ENCODE measurements at places on chromosomes 6 and 20.

- DNase-seq = no peak
Measured at GRCh38 chr6:122363769-122364483, 35.5 kb upstream of the HSF2 start.

DNA sequence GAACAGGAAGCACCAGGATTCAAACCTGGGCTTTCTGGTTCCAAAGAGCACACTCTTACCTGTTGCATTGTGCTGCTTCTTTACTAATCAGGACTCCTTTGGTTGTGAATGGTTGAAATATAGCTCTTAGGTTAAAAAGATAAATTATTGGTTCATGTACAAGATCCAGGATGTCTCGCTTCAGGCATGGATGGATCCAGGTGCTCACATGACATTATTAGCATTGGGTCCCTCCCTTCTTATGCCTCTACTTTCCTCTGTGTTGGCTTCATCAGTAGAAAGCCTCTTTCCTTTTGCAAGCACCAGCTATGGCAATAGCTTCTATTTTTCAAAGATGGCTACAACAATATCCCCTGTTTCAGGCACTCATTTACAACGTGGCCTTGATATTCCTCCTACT lies 217.7 kb upstream of the SULF2 start:
- DNase-seq = no peak

- no peak for DNase-seq
Measured at GRCh38 chr20:48720256-48720985, 107.4 kb downstream of the PREX1 start.

GRCh38 chr6:123841067-123841896 lies 37.6 kb downstream of the NKAIN2 start:
- no peak for DNase-seq

GRCh38 chr6:161568885-161569456 lies 295.1 kb upstream of the AGPAT4 start:
- DNase-seq = no peak

DNA sequence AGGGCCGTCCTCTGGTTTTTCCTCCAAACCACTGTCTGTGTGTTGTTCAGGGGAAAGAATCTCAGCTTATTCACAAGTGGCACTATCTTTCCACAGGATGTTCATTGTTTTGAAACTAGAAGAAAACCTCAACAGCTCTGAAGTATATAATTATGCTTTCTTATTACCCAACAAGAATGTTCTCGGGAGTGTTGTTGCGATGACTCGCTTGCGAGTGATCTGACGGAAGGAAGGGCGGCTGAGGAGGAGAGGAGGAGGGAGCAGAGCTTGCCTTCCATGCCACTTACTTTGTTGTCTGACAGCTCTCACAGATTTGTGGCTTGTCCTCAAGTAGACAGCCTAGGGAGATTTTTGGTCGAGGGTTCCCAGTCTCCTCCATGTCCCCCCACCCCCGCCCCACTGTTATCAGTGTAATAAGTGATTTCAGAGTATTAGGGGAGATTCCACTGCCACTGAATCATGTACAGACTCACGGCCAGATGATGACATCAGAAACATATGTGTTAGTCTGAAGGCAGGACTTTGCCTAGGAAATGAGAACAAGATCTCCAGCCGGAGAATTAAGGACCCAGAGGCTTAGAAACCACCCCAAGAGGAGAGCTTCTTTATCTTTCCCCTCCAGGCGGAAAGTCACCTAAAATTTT lies 80.7 kb upstream of the CCN6 start:
- peak; percentile 65 for DNase-seq

- no peak for DNase-seq
Measured at GRCh38 chr20:59736366-59736765, 132.0 kb downstream of the PHACTR3 start.

DNA sequence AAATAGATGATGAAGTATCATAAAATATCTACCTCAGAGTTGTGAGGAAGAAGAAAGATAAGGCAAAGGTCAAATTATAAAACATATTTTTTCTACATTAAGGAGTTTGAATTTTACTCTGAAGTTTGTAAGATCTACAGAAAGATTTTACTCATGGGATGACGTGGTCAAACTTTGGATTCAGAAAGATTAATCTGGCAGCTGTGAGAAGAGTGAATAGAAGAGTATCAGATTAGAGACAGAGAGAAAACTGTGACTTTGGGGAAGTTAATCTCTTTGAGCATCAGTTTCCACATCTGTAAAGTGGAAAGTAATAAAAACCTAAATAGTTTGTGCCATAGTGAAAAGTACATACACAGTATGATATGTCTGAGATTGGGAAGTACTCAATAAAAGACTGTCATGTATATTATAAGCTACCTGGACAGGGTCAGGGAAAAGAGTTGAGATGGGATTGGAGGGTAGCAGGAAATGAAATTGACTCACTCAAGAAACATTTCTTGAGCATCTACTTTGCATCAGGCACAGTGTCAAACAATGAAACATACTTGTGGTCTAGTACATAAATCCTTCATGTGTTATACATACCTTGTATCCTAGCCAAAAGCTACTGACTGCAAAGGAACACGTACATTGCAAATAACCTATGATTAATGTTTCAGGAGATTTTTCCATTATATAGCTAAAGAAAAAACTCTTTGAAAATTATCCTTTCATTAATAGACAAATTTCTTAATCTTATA lies 222.1 kb downstream of the TMEM200A start:
- DNase-seq = no peak

DNA sequence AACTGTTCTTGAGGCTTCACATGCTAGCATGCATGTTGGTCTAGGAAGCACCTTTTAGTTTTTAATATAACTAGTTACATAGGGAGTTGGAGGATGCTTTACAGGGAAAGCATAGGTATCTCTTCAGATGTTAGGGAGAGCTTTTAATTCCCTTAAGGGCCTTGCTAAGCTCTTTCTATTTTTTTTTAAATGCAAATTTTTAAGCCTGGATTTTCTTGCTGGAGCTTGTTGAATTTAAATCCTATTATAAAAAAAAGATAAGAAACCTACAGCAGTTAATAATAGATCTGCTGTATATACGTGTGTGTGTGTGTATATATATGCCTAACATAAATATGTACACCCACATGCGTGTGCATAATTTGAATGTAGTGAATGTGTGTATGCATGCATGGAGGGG lies 79.0 kb downstream of the FIG4 start:
- no peak for DNase-seq

DNA sequence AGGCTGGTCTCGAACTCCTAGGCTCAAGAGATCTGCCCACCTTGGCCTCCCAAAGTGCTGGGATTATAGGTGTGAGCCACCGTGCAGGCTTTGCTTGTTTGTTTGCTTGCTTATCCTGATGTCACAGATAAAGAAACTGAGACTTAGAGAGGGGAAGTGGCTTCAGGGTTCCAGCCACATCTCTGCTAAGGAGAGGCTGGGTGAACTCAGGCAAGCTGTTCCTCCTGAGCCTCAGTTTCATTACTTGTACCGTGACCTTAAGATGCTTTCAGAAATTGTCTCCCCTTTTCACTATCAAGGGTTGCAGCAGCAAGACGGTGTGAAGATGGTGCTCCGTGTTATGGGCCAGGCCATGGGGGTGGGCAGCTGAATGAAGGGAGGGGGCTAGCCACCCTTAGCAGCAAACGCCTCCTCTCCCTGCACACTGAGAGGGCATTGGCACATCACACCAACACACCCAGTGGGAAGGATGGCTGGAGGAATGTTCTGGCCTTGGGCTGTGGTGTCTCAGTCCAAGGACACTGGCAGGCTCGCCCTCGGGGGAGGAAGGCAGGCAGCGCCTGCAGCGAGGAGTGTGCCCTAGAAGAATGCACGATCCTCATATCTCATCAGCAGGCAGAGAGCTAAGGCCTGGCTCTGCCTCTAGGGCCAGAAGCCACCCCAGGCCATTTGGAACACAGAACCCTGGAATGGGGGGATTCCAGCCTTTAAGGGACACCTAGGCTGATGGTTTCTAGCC lies 48.2 kb upstream of the TLDC2 start:
- no peak for DNase-seq

DNA sequence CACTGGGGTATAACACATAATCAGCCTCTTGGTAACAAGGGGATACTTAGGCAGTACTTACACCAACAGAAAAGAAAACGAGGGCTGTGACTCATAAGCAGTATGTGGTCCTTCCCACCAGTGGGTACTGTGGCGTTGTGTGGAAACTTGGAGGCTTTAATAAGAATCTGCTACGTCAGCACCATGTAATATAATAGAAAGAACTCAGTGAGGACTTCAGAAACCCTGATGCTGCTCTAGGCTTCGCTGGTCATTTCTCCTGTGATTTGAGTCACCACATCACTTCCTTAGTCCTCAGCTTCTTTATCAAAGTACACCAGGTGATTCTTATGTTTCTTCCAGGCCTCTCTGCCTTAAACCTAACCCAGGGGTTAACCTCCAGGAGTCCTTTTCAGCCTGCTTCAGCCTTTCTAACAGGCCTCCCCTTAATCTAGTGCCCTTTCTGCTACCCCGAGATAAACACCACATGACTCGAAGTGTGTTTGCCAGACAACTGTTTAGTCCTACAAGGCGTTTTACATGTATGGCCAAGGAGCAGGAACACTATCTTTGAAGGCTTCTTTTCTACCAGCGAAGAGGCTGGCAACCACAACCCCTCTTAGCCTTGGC lies 68.5 kb downstream of the FYN start:
- DNase-seq = peak; percentile 83

DNA sequence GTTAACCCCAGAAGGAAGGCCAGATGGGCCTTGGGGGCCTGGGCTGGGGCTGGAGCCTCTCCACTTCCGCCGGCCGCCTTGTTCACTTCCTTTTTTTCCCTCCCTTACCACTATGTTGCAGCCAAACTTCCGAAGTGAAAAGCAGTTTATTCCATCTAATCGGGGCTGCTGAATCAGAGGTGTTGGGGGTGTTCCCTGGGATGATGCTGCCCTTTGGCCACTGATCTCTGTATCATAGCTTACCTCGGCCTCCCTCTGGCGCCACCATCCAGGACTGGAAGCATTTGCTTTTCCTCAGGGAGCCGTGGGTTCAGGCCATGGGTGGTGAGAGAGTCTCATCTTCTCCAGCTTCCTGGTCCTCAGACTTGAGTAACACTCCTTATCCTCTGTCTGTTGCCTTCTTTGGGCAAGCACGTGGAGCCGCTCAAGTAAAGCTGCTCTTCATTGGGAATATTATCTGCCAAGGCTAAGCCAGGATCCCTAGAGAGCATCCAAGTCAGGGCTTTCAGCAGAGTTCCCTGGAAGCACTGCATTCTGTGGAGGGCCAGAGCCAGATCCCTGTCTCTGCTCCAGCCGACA lies 39.6 kb downstream of the SLX4IP start:
- no peak for DNase-seq

DNA sequence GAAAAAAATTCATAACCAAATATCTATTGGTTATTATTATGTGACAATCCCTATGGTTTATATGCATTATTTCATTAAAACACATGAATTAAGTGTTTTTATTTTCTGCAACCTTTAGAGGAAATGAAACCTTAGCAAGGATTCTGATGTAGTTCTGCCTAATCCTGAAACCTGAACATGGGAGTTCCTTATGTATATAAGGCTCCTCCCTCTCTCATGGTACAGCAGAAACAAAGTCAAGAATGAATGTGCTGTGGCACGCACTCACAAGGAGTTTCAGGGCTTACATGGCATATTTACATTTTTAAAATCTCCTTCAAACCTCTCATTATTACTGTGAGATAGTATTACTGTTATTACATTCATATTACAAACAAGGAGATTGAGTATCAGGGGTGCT lies 426.4 kb upstream of the CITED2 start:
- DNase-seq = no peak

DNA sequence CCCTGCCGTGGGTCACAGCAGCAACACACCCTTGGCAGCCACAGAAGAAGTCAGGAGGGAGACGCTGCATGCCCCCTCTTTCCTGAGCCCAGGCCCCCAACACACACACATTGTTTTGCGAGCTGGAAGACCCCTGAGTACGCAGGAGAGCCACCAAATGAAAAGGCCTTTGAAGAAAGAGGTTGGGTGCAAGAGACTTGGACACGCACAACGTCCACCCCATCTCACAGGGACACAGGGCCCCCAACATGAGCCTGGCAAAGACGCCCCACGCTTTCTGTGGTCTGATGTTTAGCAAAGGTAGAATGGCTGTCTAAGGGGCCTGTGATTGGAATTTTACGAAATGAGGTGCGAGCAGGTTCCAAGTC lies 185.0 kb downstream of the TTLL2 start:
- no peak for DNase-seq

GRCh38 chr6:16669227-16669626 lies 92.0 kb downstream of the ATXN1 start:
- DNase-seq = peak; percentile 72

GRCh38 chr20:21519136-21519584 lies 5.3 kb upstream of the NKX2-2 start:
- no peak for DNase-seq

GRCh38 chr6:54729716-54730115 lies 116.9 kb upstream of the FAM83B start:
- DNase-seq = no peak

DNA sequence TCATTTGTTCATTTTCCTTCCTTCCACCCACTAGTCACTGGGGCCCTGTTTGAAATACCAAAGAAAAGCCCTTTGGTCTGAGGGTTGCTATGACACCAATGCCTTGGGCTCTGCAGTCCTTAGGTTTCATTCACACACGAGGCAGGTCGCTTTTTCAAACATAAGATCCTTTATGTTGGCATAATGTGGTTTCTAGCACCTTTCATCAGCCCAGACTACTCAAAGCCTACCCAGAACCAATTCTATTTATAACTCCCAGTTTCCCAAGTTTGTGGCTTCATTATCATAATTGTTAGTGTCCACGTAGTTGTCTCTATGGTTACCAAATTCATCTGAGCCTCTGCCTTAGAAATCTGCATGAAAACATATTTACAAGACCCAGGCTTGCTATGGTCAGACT lies 6.6 kb upstream of the TP53RK start:
- no peak for DNase-seq

GRCh38 chr20:3218307-3218988 lies 9.2 kb downstream of the ITPA start:
- peak; percentile 77 for DNase-seq

- DNase-seq = no peak
Measured at GRCh38 chr6:153725456-153725855, 313.6 kb upstream of the OPRM1 start.

GRCh38 chr6:68196645-68197044 lies 438.4 kb upstream of the ADGRB3 start:
- no peak for DNase-seq

DNA sequence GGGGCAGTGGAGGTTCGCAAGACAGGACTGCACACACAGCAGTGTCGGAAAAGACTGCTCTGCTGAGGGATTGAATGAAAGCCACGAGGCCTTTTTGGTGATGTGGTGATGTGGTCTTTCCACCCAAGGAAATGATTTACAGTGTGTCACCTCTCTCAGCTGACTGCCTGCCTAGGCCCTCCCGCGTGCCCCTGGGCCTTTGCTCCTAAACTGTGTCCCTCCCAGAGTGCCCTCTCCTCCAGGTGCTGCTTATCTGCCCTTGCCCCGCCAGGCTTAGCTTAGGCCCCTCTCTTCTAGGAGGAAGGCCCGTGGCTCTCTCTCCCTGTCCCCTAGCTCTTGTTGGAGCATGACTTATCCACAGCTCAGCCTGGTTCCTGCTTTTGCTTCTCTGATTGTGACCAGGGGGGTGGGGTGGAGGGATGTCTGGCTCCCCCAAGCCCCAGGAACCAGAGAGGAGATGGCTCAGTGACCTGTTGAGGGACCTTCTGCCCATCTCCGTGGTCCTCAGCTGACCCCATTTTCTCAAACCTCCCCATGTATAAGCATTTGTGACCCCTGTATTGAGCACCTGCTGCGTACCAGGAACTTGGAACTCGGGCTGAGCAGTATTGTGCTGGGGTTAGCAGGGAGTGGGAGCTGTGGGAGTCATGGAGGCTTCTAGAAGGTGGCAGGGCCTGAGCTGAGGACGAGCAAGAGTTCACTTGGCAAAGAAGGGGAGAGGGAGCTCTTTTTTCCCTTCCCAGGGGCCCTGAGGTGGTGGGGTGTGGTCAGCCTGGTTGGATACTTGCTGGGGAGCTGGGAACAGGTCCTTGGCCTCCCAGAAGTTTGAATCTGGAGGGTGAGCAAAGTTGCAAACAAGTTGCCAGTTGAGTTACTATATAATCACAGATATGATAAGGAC lies 2.2 kb downstream of the SRC start:
- DNase-seq = no peak
